Suppressor macrophage (primary cell): ENCODE measurements at places on chromosomes 16 and 17.
A peak's percentile ranks its signal among the peaks of the same experiment; 100 is the strongest.

GRCh38 chr17:67685351-67685750 lies 32.4 kb upstream of the NOL11 start:
- DNase-seq: no peak

- peak; percentile 66 for DNase-seq
Measured at GRCh38 chr16:25009822-25010221, 5.3 kb downstream of the ARHGAP17 start.

GRCh38 chr16:27779641-27780164 lies 229.8 kb downstream of the KATNIP start:
- DNase-seq: no peak

DNA sequence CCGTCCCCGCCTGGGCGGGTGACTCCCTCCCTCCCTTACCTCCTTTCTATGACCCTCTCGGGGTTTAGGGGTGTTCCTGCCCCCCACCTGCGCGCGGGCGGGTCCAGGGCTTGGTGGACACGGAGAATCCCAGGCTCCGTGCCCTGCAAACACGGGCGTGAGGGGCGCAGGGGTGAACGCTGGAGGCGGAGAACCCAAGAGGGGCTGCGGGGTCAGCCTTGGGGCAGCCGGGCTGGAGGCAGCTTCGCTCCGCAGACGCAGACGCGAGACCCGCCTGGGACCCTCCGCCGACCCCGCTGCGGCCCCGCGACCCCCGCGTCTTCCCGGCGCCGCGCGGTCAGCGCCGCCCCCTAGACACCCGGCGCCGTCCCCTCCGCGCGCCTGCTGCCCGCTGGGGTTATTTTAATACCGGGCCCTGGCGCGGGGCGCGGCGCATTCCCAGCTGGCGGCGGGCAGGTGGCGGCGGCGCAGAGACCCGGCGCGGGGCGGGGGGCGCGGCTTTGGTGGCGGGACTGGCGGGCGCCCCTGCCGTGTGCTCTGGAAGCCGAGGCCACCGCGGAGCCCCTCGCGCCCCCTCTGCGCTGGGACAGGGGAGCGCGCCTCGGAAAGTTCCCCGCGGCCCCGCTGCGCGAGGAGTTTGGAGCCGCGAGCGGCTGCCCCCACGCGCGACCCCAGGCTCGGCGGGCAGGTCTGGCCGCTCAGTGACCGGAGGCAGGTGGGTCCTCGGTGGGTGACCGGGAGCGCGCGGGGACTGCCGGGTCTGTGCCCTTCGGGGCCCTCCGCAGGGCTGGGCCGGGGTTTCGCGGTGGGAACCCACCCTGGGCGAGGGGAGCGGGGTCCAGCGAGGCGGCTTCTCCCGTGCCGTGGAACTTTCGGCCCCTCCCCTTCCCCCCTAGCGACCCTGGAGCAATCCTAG lies at the start of gene UTS2R:
Gene UTS2R, plus strand, starts transcription at position 433 of the 916 bp plus-strand sequence. CDS start 2,560 bp downstream, outside the sequence.
- no peak for DNase-seq

DNA sequence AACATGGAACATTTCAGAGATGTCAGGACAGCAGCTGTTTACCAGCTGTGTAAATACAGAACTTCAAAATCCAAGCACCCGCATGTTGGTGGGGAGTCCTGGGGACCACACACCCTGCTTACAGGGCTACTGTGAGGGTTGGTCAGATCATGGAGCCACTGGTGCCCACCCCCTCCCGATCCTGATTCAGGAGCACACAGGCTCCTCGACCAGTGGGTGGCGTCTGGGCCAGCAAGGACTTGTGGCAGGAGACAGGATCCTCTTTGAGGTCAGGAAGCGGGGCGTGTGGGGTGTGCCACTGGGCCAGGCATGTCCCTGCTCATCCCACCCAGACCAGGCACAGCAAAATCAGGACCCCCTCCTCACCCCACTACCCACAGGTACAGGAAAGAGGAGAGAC lies 83.6 kb downstream of the SDK2 start:
- no peak for DNase-seq

GRCh38 chr16:12456355-12456754 lies 347.3 kb downstream of the CPPED1 start:
- DNase-seq: no peak

DNA sequence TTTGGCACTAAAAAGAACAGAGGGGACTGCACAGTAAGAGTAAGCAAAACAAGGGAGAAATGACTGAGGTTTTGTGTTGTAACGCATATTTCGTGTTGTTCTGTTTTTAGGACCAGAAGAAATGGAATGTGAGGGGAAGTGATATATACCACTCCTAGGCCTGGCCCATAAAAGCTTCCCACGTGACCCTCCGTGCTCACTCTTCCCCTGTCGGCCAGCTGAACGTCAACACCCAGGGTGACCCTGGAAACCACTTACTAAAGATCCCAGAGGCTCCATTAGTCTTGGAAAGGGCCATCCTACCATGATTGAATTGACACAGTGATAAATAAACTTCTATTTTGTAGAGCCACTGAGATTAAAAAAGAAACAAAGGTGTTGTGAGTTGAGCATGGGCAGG lies 79.8 kb downstream of the HELZ start:
- peak; percentile 81 for DNase-seq

DNA sequence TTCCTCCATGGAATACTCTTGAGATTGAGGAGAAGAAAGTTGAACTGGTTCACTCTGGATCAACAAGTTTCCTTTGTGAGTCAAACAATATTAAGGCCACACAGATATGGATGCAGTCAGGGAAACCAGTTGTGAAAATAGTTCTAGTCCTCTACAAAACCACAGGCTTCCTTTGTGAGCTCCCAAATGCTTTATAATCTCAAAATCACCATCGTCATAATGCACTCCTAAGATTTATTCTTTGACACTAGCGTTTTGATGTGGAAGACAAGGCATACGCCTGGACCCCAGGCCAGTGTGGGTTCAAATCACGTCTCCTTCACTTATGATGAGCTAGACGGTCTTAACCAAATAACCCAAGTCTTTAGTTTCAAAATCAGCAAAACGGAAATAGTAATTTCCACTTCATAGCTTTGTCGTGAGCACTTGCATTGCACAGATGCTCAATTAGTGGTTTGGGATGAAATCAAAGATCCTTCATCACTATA lies 142.6 kb downstream of the STX8 start:
- DNase-seq: no peak

DNA sequence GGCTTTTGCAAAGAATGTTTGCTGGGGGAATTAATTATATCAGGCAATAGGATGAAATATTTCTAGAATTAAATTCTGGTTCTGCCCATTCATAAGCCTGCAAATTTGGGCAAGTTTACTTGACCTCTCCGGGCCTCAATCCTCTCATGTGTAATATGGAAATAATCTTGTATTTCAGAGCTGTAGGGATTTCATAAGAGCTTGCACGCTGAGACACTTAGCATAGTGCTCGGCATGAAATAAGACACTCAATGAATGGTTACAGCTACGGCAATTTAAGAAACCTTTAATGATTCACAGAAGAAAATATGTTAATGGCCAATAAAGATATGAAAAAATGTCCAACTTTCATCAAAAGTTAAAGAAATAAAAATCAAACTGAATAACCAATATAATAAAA lies 40.6 kb upstream of the PITPNM3 start:
- DNase-seq: no peak

GRCh38 chr16:81581107-81581506 lies 136.5 kb downstream of the CMIP start:
- no peak for DNase-seq

DNA sequence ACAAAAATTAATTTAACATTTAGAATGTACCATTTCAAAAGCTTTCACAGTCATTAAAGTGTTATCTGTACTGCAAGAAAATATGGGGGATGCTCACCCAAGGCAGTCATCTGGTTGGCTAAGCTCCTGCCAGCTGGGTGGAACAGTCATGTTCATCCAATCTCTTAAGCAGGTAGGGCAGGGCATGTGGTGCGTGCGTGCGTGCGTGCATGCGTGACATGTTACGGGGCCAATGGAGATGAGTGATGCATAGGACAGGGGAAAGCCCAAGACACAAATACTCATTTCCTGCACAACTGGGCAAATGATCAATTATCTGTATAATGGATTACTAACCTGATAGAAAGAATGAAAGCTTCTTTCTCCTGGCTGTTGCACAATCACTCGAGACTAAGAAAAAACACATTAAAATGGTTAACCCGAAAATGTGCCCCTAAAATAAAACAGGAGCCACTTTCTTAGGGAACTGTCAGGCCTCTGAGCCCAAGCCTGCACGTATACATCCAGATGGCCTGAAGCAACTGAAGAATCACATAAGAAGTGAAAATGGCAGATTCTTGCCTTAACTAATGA lies 104.4 kb downstream of the MYO1D start:
- no peak for DNase-seq

DNA sequence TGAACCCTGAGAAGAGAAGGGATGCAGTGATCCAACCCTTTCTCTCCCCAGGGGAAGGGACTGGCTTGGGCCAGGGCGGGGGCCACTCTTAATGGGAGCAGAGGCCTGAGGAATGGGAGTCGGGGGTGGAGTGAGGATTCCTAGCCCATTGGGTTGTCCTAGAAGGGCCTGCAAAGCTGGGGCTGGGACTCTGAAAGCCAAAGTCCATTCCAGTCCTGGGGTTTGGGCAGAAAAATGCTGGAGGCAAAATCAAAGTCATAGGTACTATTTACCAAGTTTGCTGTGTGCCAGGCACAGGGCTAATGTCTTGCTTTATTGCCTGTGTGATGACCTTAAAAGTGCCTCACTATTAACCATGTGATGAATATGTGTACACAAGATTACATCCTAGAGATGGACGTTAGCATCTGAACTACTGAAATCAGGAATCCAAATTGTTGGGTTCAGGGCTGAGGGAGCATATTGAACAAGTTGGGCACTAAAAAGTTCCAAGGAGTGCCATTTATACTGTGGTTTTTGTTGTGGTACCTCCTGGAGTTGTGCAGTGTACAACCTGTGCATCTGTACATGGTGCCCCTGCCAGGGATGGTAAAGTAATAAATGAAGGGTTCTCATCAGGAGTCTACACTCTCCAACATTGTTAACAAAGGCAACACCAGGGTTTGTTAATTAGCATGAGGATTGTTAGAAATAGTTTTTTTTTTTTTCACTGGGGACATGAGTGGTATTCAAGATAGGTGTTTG lies 84.4 kb upstream of the NKD1 start:
- no peak for DNase-seq

DNA sequence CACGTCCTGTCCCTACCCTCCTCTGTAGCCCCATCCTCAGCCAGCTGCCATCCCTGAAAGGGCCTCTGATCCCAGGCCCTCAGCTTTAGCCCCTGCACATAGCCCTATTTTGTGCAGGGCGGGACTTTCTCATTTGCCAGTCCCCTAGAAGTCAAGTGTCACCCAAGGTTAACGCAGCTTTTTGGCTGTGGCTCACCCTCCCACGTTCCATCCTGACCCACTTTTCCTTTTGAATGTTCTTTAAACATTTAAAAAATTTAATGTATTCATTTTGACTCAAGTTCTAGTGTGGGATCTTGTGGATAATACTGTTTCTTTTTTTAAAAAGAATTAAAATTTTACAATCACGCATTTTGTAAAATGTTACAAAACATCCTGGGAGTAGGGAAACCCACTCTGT lies 62.2 kb upstream of the LGALS9 start:
- DNase-seq: no peak

GRCh38 chr16:24428756-24429155 lies 110.6 kb upstream of the RBBP6 start:
- DNase-seq: peak; percentile 68

DNA sequence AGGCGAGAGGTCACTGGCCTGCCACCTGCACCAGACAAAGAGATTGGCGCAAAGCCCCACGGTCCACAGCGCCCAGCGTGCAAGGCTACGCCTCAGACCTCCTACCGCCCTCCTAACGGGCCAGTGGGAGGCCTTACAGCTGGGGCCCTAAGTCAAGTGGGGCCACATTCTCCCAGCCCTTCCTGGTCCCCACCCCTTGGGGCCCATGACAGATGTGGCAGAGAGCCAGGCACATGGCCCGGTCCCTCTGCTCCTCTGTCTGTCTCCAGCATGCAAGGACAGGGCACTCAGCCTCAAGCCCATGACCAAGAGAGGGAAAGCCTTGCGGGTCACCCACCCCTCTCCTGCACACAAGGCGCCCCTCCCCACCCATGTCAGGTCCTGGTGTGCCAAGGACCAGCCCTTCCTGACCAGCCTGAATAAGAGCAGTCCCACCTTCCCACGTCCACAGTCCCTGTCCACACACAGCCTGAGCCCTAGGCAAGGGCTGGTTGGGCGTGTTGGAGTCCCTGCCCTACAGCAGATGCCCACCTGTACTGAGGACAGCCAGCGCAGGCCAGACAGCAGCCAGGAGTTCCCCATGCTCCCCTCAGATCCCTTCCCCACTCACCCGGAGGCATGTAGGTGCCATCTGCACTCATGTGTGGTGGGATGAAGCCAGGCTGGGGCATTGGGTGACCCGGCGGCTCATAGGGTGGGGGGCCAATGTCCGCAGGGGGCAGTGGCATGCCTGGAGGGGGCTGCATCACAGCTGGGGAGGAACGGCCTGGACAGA lies 25.3 kb downstream of the CDIP1 start:
- no peak for DNase-seq

DNA sequence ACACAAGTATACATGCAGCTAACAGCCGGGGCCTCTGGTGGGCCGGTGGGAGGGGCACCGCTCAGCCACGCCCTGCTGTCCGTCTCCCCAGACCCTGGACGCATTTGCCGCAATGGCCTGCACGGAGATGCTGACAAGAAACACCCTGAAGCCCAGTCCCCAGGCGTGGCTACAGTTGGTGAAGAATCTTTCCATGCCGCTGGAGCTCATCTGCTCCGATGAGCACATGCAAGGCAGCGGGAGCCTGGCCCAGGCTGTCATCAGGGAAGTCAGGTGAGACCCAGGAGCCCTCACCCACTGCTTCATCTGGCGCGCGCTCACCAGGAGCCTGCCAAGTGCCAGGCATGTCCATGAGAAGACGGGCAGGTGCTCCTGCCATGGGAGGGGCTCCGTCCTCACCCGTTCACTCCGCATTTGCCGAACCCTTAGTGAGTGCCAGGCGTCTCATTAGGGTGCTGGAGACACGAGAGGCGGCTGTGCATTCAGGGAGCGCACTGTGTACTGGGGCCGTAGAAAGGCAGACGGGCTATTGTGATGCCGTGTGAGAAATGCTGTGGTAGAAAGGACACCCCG lies 51.4 kb upstream of the ENDOV start:
- no peak for DNase-seq

- no peak for DNase-seq
Measured at GRCh38 chr16:11125936-11126335, 130.1 kb downstream of the SOCS1 start.

GRCh38 chr17:62808576-62808970 lies 459 bp upstream of the MARCHF10 start:
- DNase-seq: no peak

GRCh38 chr17:61444075-61444474 lies 8.1 kb upstream of the TBX4 start:
- DNase-seq: no peak
